ENCODE measurements at places on chromosomes 4 and X.

DNA sequence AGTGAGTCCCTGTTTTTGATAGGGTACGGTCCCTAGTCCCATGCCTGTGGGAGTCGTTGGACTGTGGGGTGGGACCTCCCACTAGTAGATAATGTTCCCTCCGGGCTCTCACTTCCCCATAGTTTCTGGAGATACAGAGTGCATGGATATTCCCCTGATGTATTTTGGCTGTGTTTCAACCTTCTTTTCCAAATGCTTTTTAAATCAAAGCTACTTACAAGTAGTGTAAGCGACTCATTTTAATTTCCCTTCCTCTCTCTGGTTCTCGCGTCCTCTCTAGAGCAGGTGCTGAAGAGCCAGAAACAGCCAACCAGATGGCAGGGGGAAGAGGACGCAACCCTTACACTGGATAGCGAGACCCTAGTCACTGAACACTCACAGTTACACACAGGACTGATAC, 79.2 kb downstream of the ZNF827 start:
- DNase-seq: no peak
- H3K4me3 ChIP-seq: no peak overlapping the region
- H3K27ac ChIP-seq: no peak overlapping the region
- H3K36me3 ChIP-seq: no peaks in the 10 kb centered on the region

- no peak overlapping the region for H3K27ac ChIP-seq
- H3K4me1 ChIP-seq: peaks cover 16% of the 10 kb centered on the region
- H3K27me3 ChIP-seq: no peaks in the 10 kb centered on the region
- DNase-seq: peak; percentile 26
These were observed 6.5 kb downstream of the ZNF185 start for GRCh38 chrX:152904151-152905080.

GRCh38 chr4:39285111-39285795, 80.9 kb downstream of the RFC1 start:
- H3K36me3 ChIP-seq: peaks cover 23% of the 10 kb centered on the region
- no peak for DNase-seq
- H3K27ac ChIP-seq: no peak overlapping the region
- no peaks in the 10 kb centered on the region for H3K27me3 ChIP-seq

DNA sequence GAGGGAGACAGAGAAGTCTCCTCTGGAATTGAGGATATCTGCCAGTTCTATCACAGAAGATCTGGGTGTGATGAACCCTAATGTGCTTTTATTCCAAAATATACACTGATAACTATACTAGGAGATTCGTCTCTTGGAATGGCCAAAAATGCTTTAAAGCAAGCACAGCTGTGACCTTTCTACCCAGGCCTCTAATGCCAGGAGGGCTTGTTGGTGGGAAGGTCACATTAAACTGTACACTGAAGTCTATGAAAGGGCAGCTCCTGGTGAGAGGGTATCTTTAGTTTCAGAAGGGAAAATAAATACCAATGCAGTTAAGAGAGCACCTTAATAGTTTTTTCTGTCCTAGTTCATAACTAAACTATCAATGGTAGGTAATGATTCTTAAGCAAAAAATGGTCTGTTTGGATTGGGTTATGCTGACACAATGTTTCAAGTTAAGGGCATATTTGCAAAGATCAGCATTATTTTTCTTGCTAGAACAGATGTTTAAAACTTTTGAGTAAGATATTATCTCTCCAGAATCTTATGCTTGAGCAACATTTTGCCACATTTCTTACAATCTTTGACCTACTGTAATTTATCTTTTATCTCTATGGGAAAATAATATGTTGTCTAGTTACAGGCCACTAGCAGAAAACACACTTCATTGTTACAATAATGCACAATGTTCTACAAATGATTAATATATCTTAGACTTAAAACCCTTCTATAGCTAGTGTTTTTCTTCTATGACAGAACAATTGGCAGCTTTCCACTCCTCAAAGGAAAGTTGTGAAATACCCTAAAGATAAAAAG, 59.6 kb downstream of the SEC24D start:
- DNase-seq: no peak
- H3K27ac ChIP-seq: no peak overlapping the region
- no peaks in the 10 kb centered on the region for H3K27me3 ChIP-seq
- H3K4me1 ChIP-seq: peaks cover 1% of the 10 kb centered on the region

GRCh38 chrX:49175435-49176274, 4.0 kb downstream of the PLP2 start:
- no peaks in the 10 kb centered on the region for H3K4me1 ChIP-seq
- H3K27ac ChIP-seq: no peak overlapping the region

GRCh38 chr4:8198906-8199593, at the start of gene SH3TC1:
SH3TC1 (plus strand) TSS chr4:8199290; CDS start chr4:8205195, 5,905 bp downstream.
- H3K4me1 ChIP-seq: peaks cover 7% of the 10 kb centered on the region
- H3K27ac ChIP-seq: no peak within 1 kb of the TSS
- DNase-seq: no peak

DNA sequence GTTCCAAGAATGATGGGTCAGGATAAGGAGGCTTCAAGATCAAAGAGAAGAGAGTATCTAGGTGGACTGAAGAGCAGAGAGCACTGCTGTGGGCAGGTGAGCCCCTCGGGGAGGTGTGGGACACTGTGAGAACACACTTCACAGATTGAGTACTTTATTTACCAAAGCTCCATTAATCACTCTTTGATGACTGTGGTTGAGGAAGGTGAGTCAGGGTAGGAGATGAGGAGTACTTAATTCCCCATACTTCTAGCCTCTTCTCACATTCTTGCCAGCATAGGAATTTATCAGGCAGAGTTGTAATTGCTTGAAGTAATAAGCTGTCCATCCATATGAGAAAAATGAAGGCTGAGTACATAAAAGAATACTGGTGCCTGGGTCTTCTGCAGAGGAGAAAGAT, 375.3 kb downstream of the PCDH10 start:
- H3K36me3 ChIP-seq: no peaks in the 10 kb centered on the region
- no peak for DNase-seq
- no peaks in the 10 kb centered on the region for H3K4me1 ChIP-seq

- H3K27me3 ChIP-seq: no peaks in the 10 kb centered on the region
- H3K4me3 ChIP-seq: no peak overlapping the region
- no peak for DNase-seq
- no peak overlapping the region for H3K27ac ChIP-seq
- no peaks in the 10 kb centered on the region for H3K4me1 ChIP-seq
These were observed 125.0 kb downstream of the TEX13C start for GRCh38 chrX:125444659-125445058.

DNA sequence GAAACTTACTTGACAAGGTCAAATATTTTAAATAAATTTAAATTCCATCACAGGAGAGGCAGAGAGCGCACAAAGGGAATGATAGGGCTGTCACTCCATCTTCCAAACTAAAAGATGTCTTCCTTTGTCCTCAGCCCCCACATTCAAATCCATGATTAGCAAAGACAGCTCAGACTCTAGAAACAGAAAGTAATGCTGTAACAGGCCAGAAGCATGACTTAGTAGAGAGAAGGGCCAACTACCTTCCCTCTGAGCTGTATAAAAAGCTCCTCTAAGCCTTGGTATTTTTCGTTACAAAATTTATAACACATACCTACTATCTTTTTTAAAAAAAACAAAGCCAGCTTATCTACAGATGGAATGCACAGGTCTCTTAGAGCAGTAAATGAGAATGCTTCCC, 207.4 kb downstream of the MAPK10 start:
- H3K27ac ChIP-seq: peak overlapping the region; percentile 45
- H3K27me3 ChIP-seq: no peaks in the 10 kb centered on the region
- H3K4me3 ChIP-seq: no peak overlapping the region
- H3K4me1 ChIP-seq: peaks cover 4% of the 10 kb centered on the region

DNA sequence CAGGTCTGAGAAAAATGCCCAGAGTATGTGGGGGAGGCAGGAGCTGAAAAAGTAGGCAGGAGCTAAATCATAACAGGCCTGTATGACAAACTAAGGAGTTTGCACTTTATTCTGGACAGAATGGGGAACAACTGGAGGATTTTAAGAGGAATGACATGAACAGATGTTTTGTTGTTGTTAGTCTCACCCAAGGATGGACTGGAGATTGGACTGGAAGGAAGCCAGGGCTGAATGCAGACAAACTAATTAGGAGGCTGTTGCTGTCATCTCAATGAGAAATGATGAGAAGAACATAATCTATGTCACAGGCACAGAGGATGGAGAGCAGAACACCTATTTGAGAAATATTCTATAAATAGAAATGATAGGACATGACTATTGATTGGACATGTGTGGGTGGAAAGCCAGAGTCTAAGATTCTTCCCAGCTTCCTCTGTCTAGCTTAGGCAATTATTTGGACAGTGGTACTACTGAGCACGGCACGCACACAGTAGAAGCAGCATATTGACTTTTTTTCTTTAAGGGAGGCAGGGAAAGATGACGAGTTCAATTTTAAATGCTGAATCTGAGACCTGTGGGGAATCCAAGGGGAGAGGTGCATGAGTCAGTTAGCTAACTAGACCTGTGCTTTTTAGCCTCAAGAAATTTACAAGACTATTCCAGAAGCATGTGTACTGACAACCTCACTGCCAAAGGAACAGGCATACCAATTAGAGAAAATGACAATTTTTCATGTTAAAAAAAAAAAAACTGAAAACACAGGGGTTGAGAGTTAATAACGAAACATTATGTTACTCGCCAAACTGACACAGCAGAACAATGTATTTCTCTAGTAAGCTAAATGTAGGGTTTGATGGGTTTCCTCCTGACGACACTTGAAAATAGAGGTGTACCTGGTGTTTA, 963 bp upstream of the USO1 start:
- H3K36me3 ChIP-seq: no peaks in the 10 kb centered on the region
- H3K4me3 ChIP-seq: peak overlapping the region; percentile 89
- no peak for DNase-seq
- H3K27me3 ChIP-seq: no peaks in the 10 kb centered on the region

DNA sequence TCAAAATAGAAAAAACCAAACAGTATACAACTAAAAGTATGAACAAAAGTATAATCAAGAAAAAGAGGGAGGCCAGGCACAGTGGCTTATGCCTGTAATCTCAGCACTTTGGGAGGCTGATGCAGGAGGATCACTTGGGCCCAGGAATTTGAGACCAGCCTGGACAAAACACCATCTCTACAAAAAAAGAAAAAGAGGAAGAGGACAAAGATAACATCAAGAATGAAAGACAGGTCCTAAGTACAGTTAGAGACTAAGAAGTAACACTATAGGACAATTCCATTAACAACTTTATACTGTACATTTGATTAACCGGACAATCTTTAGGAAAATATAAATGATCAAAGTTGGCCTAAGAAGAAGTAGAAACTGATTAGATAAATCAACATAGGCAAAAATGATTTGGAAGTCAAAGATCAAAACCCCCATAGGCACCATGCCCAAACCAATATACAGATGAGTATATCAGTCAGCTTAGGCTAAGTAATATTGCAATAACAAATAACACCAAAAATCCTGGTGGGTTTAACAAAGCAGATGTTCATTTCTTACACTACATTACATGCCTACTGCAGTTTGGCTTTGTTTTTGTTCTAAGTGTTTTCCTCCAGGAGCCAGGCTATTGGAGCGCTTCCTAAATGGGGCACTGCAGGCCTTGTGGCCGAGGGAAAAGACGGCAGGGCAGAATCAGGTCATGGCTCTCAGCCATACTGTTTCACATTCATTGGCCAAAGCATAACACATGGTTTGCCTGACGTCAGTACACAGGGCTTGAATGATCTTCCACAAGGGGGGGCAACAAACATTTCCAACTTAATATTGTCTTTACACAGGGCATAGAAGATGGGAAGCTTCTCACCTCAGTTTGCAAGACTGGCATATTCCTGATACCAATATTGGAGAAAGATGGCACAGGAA, 42.2 kb upstream of the HGFAC start:
- H3K36me3 ChIP-seq: peaks cover 2% of the 10 kb centered on the region
- DNase-seq: no peak
- H3K27me3 ChIP-seq: no peaks in the 10 kb centered on the region
- no peak overlapping the region for H3K27ac ChIP-seq

- no peak overlapping the region for H3K27ac ChIP-seq
- no peaks in the 10 kb centered on the region for H3K36me3 ChIP-seq
- no peaks in the 10 kb centered on the region for H3K27me3 ChIP-seq
- no peaks in the 10 kb centered on the region for H3K4me1 ChIP-seq
- H3K4me3 ChIP-seq: no peak overlapping the region
- no peak for DNase-seq
These were observed 21.8 kb upstream of the P2RY10 start for GRCh38 chrX:78923198-78924015.

- H3K27ac ChIP-seq: no peak overlapping the region
- no peaks in the 10 kb centered on the region for H3K4me1 ChIP-seq
- no peaks in the 10 kb centered on the region for H3K36me3 ChIP-seq
- no peaks in the 10 kb centered on the region for H3K27me3 ChIP-seq
These were observed 88.5 kb upstream of the LCORL start for GRCh38 chr4:18110099-18110498.

DNA sequence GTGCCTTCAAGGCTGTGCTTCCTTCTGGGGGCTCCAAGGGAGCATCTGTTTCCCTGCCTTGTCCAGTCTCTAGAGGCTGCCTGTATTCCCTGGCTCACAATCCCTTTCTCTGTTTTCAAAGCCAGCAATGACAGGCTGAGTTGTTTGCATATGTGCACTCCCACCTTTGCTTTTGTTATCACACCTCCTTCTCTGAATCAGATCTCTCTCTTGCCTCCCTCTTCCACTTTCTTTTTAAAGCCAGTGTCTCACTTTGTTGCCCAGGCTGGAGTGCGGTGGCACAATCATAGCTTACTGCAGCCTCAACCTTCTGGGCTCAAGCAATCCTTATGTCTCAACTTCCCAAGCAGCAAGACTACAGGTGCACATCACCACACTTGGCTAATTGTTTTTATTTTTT, 37.1 kb upstream of the LEF1 start:
- no peak overlapping the region for H3K27ac ChIP-seq
- no peaks in the 10 kb centered on the region for H3K27me3 ChIP-seq
- no peak overlapping the region for H3K4me3 ChIP-seq
- DNase-seq: no peak
